ENCODE measurements at places on chromosomes 4 and X.
A peak's percentile ranks its signal among the peaks of the same experiment; 100 is the strongest.

DNA sequence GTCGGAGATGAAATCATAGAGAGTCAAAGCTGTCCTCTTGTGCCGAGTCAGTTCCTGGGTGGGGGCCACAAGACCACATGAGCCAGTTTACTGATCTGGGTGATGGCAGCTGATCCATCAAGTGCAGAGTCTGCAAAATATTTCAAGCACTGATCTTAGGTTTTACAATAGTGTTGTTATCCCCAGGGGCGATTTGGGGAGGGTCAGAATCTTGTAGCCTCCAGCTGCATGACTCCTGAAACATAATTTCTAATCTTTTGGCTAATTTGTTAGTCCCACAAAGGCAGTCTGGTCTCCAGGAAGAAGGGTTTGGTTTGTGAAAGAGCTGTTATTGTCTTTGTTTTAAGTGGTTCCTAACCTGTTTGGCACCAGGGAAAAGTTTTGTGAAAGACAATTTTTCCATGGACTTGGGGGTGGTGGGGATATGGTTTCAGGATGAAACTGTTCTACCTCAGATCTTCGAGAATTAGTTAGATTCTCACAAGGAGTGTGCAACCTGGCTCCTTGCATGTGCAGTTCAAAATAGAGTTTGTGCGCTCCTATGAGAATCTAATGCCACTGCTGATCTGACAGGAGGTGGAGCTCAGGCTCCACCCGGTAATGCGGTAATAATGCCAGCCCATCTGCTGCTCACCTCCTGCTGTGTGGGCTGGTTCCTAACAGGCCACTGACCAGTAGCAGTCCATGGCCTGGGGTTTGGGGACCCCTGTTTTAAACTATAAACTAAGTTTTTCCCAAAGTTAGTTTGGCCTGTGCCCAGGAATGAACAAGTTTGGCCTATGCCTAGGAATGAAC lies 29.2 kb downstream of the METAP1 start:
- no peak for DNase-seq

DNA sequence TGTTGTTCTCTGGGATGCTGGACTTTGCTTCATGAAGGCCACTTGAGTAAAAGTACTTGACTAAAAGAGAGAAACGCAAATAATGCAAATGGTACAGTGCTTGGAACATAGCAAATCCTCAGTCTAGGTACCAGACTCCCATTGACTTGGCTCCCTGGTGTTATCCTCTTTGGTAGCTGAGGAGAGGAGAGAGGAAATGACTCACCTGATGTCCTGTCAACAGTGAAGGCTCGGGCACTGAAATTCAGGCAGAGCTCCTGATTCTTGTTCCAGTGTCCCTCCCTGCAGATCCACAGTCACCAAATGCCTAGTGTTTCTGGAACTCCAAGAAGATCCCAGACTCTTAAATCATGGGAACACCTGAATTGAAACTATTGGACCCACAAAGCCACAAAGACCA lies 22.5 kb upstream of the TCEAL4 start:
- DNase-seq = no peak

DNA sequence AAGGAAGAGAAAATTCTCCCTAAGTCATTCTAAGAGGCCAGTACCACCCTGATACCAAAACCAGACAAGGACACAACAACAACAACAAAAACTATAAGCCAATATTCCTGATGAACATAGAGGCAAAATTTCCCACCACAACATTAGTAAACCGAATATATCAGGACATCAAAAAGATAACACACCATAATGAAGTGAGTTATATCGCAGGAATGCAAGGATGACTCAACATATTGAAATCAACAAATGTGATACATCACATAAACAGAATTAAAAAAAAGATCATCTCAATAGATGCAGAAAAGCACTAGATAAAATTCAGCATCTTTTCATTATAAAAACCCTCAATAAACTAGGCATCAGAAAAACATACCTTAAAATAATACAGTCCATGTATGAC lies 1844.4 kb upstream of the PCDH10 start:
- no peak for DNase-seq

- peak; percentile 52 for DNase-seq
Observed at GRCh38 chr4:108166441-108167315, 2.1 kb downstream of the LEF1 start.

DNA sequence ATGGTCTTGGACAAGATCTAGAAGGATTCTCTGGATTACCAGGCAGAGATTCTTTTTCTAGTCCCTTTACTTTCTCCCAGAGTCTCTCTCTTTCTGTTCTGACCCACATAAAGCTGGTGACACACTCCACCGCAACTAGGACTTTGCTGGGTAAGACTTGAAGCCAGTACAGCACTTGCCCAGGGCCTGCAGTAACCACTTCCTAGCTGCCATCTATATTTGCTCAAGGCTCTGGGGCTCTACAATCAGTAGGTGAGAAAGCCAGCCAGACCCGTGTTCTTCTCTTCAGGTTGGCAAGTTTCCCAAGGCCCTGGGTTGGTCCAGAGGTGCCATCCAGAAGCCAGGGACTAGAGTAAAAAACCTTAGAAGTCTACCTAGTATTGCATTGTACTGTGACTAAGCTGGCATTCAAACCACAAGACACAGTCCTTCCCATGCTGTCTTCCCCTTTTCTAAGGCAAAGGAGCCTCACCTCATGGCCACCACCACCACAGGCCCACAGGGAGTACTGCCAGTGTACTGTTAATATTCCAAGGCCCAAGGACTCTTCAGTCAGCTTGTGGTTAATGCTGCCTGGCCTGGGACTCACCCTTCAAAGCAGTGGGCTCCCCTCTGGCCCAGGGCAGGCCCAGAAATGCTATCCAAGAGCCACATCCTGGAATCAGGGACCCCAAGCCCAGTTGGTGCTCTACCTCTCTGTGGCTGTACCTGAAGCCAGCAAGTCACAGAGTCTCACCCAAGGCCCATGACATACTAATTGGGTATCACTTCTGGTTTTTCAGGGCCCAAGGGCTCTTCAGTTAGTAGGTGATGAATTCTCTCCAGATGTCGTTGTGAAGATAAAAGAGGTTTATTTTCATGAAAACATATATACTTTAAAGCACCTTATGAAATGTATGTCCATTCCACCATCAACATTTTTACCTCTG lies 54.7 kb downstream of the CD38 start:
- no peak for DNase-seq

DNA sequence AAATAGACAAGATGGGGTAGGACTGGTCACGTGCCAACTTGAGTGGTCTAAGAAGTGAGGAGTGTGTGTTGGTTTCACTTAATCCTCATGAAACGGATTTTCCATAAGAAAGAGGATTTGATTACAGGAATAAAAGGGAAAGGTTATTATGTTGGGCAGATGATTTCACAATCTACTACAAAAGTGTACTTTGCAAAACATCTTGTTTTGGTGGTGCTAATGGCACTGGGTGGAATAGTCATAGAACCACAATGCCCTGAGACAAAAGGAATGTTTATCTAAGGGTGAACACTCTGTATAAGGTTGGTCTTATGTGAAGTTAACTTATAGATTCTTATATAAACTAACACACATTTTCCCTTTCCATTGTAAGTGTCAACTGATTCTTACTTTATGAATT lies 45.6 kb downstream of the GLUD2 start:
- DNase-seq = no peak
